ENCODE measurements at places on chromosomes 11 and 22.

- DNase-seq: no peak
These were observed at the start of gene FIBIN for GRCh38 chr11:26993965-26994457. Gene FIBIN, plus strand, starts transcription at chr11:26994112. Its CDS starts 415 bp downstream, at chr11:26994527.

- DNase-seq: no peak
These were observed 263.0 kb upstream of the UBASH3B start for GRCh38 chr11:122392508-122392907.

GRCh38 chr11:115525531-115526006 is 21.4 kb upstream of the CADM1 start:
- no peak for DNase-seq

DNA sequence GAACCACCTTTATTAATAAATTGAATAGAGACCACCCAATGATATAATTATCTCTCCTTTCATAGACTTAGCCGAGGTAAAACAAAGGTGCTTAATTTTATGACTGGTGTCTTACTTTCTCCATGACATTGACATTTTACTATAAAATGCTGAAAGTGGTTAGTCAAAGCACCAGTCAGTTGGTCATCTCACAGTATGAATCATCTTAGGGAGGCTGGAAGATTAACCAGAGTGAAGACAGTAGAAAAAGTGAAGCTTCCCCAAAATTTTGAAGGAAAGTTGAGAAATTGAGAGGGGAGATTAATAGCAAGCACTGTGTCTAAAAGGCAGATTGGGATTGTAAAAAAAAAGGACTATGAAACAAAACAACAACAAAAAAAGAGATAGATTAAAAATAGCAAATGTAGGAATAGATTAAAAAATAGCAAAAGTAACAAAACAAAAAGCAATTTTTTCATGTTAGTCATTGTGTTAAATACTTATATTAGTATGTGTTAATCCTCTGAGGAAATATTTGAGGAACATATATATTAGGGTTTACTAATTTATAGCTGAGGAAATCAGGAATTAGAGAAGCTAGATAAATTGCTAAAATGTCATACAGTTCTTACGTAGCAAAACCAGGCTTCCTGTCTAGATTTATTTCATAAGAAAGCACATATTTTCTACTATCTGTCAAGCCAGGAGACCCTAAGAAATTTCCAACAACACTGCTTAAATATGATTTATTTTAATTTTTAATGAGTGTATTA is 557.3 kb upstream of the ANO5 start:
- no peak for DNase-seq

DNA sequence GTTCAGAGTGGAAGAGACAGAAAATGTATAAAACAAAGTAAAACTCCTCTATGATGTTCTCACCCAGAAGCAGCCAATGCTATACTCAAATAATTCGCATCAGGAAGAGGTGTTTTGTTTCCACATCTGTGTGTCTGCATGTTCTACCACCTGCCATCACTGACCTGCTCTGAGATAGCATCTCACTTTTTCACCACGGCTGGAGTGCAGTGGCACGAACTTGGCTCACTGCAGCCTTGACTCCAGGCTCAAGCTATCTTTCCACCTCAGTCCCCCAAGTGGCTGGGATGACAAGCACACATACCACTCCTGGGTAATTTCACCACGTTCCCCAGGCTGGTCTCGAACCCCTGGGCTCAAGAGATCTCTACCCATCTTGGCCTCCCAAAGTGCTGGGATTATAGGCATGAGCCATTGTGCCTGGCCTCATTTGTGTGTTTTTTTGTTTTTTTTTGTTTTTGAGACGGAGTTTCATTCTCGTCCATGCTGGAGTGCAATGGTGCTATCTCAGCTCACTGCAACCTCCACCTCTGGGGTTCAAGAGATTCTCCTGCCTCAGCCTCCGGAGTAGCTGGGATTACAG is 14.4 kb downstream of the TALDO1 start:
- DNase-seq: no peak

DNA sequence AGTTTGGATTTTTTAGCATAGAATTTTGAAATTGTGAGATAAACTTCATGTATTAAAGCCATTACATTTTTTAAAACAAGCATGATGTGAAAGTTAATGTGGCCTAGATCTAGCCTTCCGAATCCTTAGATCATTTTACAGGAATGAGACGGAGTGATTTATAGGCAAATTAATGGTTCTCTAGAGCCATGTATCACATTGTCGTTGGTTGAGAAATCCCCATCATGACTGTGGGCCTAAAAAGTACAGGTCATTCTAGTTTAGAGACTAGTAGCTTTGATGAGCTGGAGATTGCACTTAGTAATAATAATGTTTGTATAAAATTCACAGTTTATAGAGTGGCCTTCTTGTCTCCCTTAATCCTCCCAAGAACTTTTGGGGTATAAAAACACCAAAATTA is 7.1 kb downstream of the EWSR1 start:
- no peak for DNase-seq

DNA sequence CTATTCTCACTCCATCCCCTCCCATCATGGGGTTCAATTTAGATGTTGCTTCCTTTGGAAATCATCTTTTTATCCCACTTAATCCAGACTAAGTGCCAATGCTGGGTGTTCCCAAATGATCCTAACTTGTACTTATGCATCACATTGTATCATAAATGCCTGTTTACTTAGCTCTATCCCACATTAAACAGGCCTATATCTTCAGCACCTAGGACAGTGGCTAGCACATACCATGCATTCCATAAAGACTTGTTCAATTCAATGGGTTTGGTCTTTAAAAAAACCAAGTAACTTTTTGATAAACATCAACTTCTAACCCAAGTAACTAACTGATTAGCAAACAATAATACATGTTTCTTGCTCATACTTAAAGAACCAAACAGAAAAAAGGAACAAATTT is 40.6 kb downstream of the RSF1 start:
- no peak for DNase-seq

DNA sequence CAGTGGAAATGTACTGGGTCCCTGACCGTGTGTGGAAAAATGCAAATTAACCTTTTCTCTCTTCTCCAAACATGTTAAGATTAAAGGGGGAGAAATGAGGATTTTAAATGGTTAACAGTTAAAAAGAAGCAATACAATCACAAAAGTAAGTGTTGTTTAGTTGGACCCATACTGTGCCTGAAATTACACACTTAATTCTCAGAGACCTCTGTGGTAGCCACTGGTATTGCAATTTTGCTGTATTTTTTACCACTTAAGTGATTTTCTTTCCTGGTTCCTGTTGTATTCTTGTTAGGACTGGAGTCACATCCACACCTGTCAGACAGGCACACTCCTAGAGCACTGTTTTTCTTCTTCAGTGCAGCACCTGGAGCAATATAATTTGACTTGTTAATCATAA is 179.6 kb upstream of the PDGFD start:
- DNase-seq: no peak

DNA sequence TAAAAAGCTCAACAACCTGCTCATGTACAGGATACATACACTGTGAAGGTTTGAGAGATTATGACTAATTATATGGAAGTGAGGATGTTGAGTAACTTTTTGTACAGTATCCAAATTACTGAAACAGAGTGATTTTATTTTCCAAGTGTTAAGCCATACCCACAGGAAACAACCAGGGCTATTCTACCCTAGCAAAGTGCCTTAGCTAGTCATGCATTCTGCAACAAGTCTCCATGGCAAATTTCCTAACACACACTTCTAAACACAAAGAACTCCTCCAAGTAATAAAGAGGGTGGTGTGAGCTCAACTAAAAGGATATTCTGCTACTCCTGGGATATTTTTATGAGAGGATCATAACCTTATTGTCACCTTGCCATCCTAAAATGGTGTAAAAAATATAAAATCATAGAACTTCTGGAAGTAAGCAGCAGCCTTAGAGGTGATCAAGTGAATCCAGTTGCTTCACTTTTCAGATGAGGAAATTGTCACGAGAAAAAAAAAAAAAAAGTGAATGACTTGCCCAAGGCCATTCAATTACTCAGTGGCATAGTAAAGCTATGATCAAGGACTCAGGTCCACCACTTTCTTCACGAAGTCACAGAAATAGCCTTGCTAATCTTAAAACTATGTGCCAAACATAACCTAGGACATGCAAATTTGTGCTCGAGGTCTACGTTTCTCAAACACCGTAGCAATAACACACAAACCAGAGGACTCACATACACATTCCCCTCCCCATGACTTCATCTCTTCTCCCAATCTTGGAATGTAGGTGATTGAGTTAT is 4.2 kb downstream of the LGR4 start:
- DNase-seq: no peak

- DNase-seq: no peak
These were observed 252.0 kb downstream of the AASDHPPT start for GRCh38 chr11:106329273-106330018.

DNA sequence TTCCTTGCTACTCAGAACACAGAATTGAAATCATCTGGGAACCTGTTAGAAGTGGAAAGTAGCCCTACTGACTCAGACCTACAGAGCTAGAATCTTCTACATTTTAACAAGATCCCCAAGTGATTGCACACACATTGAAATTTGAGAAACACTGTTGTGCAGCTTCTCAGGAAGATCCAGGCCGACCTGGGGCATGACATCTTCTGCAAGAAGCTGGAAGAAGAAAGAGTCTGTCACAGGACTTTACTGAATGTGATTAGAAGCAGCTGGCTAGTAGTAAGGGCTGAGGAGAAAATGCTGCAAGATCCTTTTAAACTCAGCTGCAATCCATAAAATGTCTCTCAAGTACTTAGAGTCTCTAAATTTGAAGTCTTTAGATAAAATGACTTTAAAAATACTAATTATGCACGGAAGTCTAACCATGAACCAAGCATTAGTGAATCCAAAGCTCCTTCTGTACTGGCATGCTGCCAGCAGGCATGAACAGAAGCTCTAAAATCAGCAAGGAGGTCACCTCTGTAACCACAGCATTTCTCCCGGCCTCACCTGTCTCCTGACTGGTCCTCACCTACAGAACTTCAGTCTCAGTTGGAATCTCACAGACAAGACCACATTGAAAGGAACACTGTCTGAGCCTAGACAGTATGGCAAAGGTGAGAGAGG is 85.0 kb downstream of the SERGEF start:
- DNase-seq: no peak

GRCh38 chr11:69594481-69594880 is 46.5 kb upstream of the CCND1 start:
- DNase-seq: no peak

- DNase-seq: no peak
These were observed 60.4 kb downstream of the RPS6KA4 start for GRCh38 chr11:64419257-64419790.

- DNase-seq: no peak
These were observed 29.3 kb downstream of the TUG1 start for GRCh38 chr22:30998329-30998728.

DNA sequence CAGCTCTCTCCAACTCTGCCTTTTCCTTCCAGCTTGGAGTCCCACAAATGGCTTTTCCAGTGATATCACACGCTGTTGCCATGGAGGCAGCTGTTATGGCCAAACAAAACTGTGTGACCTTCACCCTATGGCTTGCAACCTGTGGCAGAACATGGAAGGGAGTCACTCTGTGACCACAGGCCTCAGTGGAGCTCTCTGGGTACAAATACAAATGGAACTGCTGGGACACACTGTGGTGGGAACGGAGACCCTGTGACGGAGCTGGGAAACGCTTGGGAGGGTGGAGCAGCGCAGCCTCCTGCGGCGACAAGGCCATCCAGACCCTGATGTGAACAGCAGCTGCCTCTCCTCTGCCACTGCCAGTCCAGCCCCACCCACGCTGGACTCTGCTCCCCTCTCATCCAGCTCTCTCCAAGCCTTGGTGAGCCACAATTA is 162.5 kb downstream of the ETS1 start:
- DNase-seq: no peak

DNA sequence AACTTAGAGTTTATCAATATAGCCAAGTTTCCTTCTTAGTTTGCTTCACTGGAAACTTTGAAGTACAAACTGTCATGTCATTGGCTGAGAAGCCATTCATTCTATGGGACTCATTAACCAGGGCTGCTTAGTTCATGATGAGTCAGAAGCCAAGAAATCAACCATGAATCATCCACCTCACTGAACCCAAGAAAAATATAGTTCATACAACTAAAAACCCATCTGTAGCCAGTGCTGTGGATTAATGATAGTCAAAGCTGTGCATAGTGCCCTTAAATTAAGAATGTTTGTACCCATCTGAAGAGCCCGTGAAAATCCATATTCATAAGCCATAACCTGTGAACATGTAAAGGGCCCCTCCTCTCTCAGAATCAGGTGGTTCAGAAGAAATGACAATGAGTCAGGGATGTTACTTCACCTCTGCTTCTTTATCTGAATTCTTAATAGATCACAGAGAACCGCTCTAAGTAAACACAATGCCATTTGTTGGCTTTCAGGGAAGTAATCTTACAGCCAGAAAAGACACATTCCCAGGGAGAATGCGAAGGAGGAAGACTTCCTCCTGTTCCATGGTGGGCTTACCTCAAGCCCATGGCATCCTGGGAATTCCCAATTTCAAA is 25.4 kb downstream of the MMP20 start:
- DNase-seq: no peak
